AG08396 (cell line): ENCODE measurements at places on chromosomes 11 and 22.
A peak's percentile ranks its signal among the peaks of the same experiment; 100 is the strongest.

- no peak for DNase-seq
Measured at GRCh38 chr11:36409152-36409816, 100.8 kb downstream of the TRAF6 start.

DNA sequence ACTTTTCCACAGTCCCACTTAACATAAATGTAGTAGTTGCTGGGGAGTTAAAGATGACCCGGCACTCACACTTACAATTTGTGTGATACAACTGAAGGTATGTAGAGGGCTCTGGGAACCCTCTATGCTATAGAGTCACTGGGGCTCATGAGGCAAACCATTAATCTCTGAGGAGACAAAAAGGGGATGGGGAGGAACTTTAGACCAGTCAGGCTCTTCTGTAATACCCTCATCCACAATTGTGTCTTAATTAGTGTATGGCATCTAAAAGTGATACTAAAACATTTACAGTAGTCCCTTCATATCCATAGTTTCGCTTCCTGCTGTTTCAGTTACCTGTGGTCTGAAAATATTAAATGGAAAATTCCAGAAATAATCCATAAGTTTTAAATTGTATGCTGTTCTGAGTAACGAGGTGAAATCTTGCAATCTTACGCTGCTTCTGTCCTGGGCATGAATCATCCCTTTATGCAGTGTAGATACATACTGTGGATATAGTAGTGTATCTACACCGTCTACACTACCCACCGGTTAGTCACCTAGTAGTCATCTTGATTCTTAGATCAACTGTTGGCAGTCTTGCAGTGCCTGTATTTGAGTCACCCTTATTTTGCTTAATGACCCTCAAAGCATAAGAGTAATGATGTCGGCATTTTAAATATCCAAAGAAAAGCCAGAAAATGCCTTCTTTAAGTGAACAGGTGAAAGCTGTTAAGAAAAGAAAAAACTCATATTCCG, 12.2 kb downstream of the CBL start:
- DNase-seq = peak; percentile 77

DNA sequence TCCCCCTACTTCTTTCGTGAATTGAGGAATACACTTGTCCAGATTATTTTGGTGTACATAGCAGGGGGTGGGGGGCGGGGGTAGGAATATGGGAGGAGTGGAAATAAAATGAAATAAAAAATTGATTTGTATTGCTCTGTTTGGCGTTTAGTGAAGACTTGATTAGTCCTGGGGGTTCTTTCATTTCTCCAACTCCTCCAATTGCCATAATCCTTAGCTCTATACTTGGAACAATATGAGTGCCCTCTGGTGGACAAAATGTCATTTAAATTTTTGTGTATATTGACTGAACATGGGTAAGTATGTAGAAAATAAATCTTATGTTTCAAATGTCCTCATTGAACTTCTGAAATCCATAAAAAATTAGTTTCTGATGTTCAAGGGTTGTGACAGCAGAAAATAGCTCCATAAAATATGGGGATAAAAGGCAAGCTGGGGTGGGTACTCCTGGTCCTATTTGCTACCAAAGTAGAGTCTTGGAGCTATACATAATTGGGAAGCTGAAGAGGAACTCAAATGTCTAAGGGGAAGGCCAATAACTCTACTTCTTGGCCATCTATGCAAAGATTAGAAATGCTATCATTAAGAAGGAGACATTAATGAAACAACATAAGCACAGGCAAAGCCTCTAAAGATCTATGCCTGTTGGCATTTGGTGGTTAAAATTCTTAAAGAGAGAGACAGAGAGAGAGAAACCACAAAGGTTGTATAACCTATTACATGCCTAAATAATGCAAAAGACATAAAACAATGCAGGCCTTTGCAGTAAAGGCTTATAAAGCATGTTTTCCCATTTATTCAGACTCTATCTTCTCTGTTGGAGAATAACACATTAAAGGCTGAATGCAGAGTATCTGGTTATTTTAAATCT, 421.6 kb downstream of the METTL15 start:
- peak; percentile 31 for DNase-seq

DNA sequence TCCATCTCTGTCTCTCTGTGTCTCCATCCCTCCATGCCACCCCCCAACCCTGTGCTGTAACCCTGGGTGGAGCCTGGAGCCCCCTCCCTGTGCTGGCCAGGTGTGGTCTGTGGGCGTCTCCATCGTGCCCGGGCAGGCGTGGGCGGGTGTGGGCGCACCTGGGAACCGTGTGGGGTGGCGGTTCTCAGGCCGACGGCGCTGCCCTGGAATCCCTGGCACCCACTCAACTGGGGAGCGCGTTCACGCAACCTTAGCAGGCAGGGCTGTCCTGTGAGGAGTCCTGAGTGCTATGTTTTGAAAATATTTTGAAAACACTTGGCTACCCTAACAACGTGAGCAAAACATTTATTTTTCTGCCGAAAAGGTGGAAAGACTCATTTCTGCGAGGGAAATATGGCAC, 4.7 kb downstream of the TNNT3 start:
- DNase-seq = no peak

- no peak for DNase-seq
Measured at GRCh38 chr11:116234989-116235568, 537.7 kb downstream of the BUD13 start.

GRCh38 chr11:117992136-117992535, 5.9 kb downstream of the IL10RA start:
- DNase-seq = no peak
